ENCODE measurements at places on chromosomes 11 and 22. TPM values are rescaled to one million over a fixed set of nuclear protein-coding genes. Genes with fewer than 3 reads are reported as not detected.

DNA sequence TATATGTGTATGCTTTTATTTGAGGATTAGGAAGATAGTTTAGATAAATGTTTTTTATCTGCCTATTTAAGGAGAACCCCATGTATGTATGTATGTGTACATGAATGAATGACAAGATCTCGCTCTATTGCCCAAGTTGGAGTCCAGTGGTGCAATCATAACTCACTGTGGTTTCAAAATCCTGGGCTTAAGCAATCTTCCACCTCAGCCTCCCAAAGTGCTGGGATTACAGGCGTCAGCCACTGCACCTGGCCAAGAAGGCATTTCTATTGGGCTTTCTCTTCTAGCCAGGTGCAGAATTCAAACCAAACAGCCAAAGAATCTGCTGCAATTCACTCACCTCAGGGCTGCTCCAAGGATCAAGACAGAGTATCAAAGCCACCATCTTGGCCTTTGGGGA, 25.5 kb upstream of the DGKZ start:
- H3K36me3 ChIP-seq = peaks cover 19% of the 10 kb centered on the region
- no peak overlapping the region for H3K27ac ChIP-seq
- no peaks in the 10 kb centered on the region for H3K4me1 ChIP-seq
- no peak overlapping the region for H3K4me3 ChIP-seq
- H3K27me3 ChIP-seq = no peaks in the 10 kb centered on the region

GRCh38 chr11:35917676-35918075, 26.2 kb upstream of the LDLRAD3 start:
- no peak overlapping the region for H3K4me3 ChIP-seq
- no peaks in the 10 kb centered on the region for H3K27me3 ChIP-seq
- H3K27ac ChIP-seq = no peak overlapping the region
- no peaks in the 10 kb centered on the region for H3K36me3 ChIP-seq

GRCh38 chr11:68106165-68106940, 14.8 kb downstream of the CHKA start:
- no peak overlapping the region for H3K4me3 ChIP-seq
- peak; percentile 63 for DNase-seq
- peaks cover 4% of the 10 kb centered on the region for H3K4me1 ChIP-seq
- H3K27ac ChIP-seq = no peak overlapping the region
- no peaks in the 10 kb centered on the region for H3K36me3 ChIP-seq

DNA sequence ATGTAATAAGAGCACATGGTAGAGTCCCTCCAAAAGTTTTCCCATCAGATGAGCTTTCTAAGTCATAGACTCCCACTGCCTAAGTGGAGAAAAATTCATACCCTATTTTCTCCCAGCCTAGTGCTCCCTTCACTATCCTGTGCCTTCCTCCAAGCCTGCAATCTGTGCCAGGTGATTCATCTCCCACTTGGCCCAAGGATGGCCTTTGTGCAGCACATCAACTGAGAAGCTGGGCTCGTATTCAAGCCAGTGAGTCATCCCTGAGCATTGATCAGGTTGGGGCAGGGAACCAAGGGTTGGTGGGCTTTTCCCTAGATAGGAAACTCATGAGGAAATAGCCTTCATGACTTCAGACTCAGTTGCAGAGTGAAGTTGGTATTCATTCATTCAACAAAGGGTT, 64.6 kb downstream of the PANX1 start:
- no peaks in the 10 kb centered on the region for H3K36me3 ChIP-seq
- H3K27me3 ChIP-seq = no peaks in the 10 kb centered on the region
- H3K4me1 ChIP-seq = no peaks in the 10 kb centered on the region
- no peak for DNase-seq
- no peak overlapping the region for H3K27ac ChIP-seq
- no peak overlapping the region for H3K4me3 ChIP-seq

The TRPM5 gene
- total RNA-seq = 0.18 TPM

DNA sequence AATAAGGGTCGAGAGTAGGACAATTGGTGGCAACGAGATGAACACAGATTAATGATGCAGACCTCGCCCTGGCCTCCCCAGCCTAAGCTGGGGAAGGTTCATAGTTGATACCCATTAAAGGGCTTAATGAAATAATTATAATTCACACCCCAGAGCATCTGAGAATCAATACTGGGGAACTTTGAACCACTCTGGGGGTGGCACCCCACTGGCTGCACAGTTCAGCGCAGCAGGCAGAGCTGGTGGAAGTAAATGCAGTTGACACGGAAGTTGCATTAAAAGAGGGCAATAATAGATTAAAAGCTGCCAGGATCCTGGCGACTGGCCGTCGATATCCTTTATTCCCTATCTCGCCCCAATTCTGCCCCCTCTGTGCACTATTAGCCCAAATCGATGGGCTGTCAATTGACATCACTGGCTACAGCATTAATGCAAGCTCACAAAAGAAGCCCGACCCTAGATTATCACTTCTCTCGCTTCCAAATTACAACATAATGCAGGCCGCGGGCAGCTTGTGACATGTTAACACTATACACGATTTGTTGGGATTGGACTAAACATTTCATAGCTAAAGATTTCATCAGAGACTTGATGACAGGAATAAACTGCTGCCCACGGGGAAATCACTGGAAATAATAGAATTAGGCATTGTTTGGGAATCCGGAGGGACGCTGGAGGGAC, 14.5 kb downstream of the HSPA8 start:
- no peaks in the 10 kb centered on the region for H3K27me3 ChIP-seq
- H3K36me3 ChIP-seq = no peaks in the 10 kb centered on the region
- no peak for DNase-seq
- no peaks in the 10 kb centered on the region for H3K4me1 ChIP-seq

The RIMBP3B gene
- total RNA-seq = 0.09 TPM

DNA sequence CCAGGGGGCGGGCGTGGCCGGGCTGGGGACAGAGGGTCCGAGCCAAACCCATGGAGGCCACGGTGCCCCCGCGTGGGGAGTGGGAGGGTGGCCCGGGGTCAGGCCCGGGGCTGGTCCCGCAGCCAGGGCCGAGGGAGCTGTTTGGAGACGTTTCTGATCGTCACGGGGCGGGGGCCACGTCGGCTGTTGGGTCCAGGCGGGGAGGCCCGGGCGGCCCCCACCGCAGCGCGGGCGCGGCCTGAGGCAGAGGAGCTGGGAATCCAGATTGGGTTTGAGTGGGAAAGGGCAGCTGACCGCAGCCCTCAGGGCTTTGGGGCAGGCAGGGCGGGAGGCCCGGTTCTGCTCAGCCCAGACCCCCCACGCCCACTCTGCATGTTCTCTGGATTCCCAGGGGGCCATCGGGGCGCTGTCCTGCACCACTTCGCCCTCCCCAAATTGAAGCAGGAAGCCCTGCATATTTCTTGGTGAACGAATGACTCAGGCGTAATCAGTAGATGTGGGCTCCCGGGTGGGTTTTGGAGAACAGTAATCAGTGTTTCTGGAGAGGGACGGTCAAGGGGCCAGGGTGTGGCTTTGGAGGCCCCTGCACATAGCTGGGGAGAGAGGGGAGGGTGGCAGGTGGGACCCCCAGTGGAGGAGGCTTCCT, 583 bp downstream of the MRPL23 start:
- no peak overlapping the region for H3K27ac ChIP-seq
- H3K27me3 ChIP-seq = no peaks in the 10 kb centered on the region
- no peaks in the 10 kb centered on the region for H3K36me3 ChIP-seq
- no peak overlapping the region for H3K4me3 ChIP-seq

DNA sequence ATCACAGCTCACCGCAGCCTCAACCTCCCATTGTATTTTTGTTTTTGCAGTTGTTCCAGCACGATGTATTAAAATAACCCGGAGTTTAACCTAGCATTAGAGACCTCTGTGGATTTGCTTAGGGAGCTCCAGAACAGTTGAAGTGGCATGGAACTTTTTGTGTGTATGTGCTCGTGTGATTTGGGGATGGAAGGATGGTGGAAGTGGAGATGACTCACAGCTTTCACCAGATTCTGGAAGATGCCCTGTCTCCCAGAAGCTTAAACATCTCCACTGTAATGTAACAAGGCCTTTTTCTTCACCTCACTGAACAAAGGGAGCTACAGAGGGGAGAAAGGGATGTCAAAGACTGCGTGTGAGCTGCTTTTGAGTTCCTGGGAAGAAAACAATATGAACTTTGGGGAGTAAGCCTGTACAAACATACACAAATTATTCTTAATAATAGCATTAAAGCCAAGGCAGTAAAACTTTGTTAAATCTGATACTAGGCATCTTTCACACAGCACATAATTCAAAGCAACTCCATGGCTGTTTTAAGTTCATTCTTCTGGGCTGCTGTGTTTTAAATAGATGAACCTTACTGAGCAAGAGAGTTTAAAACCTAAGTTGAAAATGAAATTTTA, 226.4 kb downstream of the ADAMTS15 start:
- H3K4me3 ChIP-seq = no peak overlapping the region
- H3K36me3 ChIP-seq = no peaks in the 10 kb centered on the region

The LSP1 gene
- total RNA-seq = 44.9 TPM

- no peaks in the 10 kb centered on the region for H3K27me3 ChIP-seq
- H3K4me1 ChIP-seq = peaks cover 23% of the 10 kb centered on the region
- H3K4me3 ChIP-seq = no peak overlapping the region
- DNase-seq = no peak
These were observed 36.5 kb downstream of the NADSYN1 start for GRCh38 chr11:71489311-71490043.

DNA sequence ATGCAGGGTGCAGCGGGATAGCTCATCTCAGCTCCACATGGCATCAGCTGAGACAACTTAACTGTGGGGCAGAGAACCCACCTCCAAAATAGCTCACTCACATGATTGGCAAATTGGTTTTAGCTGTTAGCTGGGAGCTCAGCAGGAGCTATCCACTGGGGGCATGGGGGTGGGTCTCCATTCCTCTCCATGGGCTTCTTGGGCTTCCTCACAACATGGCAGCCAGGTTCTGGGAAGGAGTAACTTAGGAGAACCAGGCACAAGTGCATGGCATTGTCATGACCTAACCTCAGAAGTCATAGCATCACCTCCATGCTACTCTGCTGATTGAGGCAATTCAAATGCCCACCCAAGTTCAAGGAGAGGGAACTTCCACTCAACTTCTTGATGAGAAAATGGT, 85.5 kb downstream of the MN1 start:
- no peak overlapping the region for H3K27ac ChIP-seq
- H3K36me3 ChIP-seq = no peaks in the 10 kb centered on the region
- no peak overlapping the region for H3K4me3 ChIP-seq
- H3K4me1 ChIP-seq = no peaks in the 10 kb centered on the region
- H3K27me3 ChIP-seq = peaks cover 3% of the 10 kb centered on the region
- no peak for DNase-seq

GRCh38 chr22:31086703-31087330, 5.7 kb downstream of the SMTN start:
- no peak overlapping the region for H3K27ac ChIP-seq
- H3K27me3 ChIP-seq = no peaks in the 10 kb centered on the region
- no peak for DNase-seq
- peaks cover 31% of the 10 kb centered on the region for H3K36me3 ChIP-seq
- H3K4me3 ChIP-seq = no peak overlapping the region

- peak overlapping the region; percentile 76 for H3K4me3 ChIP-seq
- no peaks in the 10 kb centered on the region for H3K27me3 ChIP-seq
- no peak for DNase-seq
- peaks cover 14% of the 10 kb centered on the region for H3K4me1 ChIP-seq
- peak overlapping the region; percentile 85 for H3K27ac ChIP-seq
- H3K36me3 ChIP-seq = peaks cover 49% of the 10 kb centered on the region
These were observed 988 bp downstream of the RPS3 start for GRCh38 chr11:75400146-75400865.

- no peak overlapping the region for H3K4me3 ChIP-seq
- H3K36me3 ChIP-seq = no peaks in the 10 kb centered on the region
- no peaks in the 10 kb centered on the region for H3K27me3 ChIP-seq
- no peak for DNase-seq
- H3K27ac ChIP-seq = no peak overlapping the region
- no peaks in the 10 kb centered on the region for H3K4me1 ChIP-seq
These were observed 325.8 kb downstream of the C11orf87 start for GRCh38 chr11:109747839-109748238.

Data from lung (tissue), 17 donors.